ENCODE measurements at places on chromosomes 12 and 14.

GRCh38 chr12:4454315-4454860 is 8.8 kb upstream of the FGF6 start:
- no peak for DNase-seq

DNA sequence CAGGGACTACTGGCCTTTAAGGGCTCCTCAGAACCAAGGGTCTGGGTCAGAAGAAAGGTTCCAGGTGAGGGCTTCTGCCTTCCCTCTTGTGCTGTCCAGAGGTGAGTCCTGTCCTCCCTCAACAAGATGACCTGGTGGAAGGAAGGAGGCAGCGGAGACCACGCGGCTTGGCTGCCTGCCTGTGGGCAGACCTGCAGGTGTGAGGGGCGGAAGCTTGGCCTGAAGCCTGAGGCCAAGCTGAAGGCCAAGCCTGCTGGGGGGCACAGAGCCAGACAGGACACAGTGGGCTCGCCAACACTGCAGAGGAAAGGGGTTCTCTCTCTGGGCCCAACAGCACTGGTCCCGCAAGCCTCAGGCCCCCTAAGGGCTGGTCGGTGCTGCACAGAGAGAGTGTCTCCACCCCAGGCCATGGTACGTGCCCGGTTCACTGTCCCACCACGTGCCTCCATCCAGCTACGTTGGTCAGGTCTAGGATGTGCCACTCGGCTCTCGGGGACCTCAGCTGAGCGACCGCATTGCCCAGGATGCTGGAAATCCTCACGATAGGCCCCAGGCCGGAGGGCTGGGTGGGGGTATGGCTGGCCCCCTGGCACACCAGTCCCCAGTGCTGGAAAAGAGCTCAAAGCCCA is 170.0 kb upstream of the PRMT8 start:
- DNase-seq = no peak

GRCh38 chr12:3313675-3314663 is 177.0 kb upstream of the PRMT8 start:
- DNase-seq = peak; percentile 74

GRCh38 chr14:74985806-74986205 is 16.9 kb upstream of the EIF2B2 start:
- DNase-seq = no peak

DNA sequence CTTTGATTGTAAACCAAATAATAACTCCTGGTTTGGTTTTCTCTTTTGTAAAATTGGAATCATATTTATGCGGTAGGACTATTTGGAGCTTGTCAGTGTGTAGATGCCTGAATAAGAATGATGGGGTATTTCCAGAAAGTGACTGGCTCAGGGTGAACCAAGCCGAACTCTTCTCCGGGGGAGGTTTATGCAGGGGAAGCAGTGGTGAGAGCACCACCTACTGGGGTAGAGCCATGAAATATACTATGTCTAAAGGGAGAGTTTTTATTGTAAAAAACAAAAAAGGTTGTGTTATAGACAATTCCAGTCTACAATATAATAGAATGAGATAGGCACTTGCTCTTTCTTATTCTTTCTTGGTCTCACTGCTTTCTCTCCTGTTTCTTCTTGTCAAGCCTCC is 222.9 kb upstream of the SLC16A7 start:
- peak; percentile 60 for DNase-seq

Data from Karpas-422 (cell line).